ENCODE measurements at places on chromosomes 6 and 20.

GRCh38 chr20:34222208-34222607 is 19.0 kb upstream of the ASIP start:
- no peaks in the 10 kb centered on the region for H3K36me3 ChIP-seq
- no peak overlapping the region for H3K27ac ChIP-seq
- no peaks in the 10 kb centered on the region for H3K4me1 ChIP-seq

- no peaks in the 10 kb centered on the region for H3K27me3 ChIP-seq
- DNase-seq = no peak
- H3K4me3 ChIP-seq = no peak overlapping the region
- no peak overlapping the region for H3K27ac ChIP-seq
Observed at GRCh38 chr6:69848552-69848951, 17.8 kb upstream of the COL19A1 start.

DNA sequence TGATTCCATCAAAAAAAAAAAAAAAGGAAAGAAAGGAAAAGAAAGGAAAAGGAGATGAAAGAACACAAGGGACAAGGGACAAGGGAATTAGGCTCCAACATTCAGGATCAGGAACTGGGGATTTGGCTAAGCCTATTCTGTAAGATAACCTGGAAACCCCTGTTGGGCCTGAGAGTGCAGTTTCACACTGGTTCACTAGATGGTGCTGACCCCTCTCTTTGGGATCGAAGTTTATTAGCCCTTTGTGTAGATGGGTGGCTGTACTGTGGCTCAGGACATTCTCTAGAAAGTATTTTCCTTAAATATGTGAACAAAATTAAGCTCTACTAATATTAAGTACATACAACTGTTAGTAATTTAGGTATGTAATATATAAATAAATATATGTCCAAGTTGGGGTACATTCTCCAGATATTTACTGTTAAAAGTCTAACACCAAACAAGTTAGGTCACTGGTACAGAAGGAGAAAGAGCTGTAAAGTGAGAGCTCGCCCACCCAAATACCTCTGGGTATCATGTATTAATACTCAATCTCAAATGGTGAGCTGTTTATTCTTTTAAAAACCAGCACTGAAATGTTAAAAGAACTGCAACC is 6.3 kb downstream of the OR2A4 start:
- DNase-seq = no peak
- no peaks in the 10 kb centered on the region for H3K4me1 ChIP-seq
- no peaks in the 10 kb centered on the region for H3K27me3 ChIP-seq
- H3K4me3 ChIP-seq = no peak overlapping the region
- no peaks in the 10 kb centered on the region for H3K36me3 ChIP-seq

- DNase-seq = no peak
- no peaks in the 10 kb centered on the region for H3K27me3 ChIP-seq
- H3K27ac ChIP-seq = no peak overlapping the region
- H3K4me3 ChIP-seq = no peak overlapping the region
Observed at GRCh38 chr6:34241351-34242215, 4.9 kb downstream of the HMGA1 start.

- no peaks in the 10 kb centered on the region for H3K4me1 ChIP-seq
- H3K4me3 ChIP-seq = no peak overlapping the region
- H3K27ac ChIP-seq = no peak overlapping the region
Observed at GRCh38 chr20:62346398-62347150, 20.5 kb downstream of the LAMA5 start.

DNA sequence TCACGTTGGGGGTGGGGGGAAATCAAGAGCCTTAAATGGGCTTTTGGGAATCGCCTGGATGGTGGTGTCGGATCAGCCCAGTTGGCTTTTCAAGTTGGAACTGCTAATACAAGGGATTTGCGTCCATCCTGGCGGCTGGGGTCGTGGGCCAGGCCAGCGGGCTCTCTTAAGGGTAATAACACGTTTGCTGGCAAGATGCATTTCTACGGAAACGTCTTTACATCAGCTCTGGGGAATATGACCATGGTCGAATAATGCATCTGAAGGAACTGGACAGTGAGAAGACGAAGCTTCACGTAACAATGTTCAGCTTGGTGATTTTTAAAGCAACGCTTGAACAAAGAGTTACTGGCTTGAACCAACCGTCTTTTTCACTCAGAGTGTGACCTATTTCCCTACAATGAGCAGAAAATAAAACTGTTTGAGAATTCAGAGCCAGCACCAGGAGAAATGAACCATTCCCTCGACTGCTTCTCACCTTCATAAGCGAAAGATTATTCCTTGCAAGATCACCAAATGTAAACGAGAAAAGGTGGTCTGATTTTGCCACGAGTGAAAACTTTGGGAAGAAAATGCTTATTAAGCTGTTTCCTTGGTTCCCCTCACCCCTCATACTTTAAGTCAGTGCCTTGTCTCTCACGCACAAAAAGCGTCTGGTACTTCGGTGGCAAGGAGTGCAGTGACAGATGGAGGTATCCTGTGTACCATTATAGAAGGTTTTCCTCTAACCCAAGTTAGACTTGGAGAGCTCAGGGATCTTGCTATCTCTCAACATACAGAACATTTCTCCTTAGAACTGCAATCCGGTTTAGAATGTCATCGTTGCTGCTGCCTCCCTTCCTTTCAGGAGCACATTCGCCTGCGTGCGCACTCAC is 1.4 kb upstream of the MARCKS start:
- H3K27ac ChIP-seq = peak overlapping the region; percentile 55
- peak overlapping the region; percentile 96 for H3K4me3 ChIP-seq
- no peaks in the 10 kb centered on the region for H3K36me3 ChIP-seq
- no peaks in the 10 kb centered on the region for H3K27me3 ChIP-seq
- H3K4me1 ChIP-seq = peaks cover 9% of the 10 kb centered on the region

Data from thoracic aorta (tissue), 2 donors.